ENCODE measurements at places on chromosomes 1 and 21. TPM values are rescaled to one million over a fixed set of nuclear protein-coding genes. Genes with fewer than 3 reads are reported as not detected.

DNA sequence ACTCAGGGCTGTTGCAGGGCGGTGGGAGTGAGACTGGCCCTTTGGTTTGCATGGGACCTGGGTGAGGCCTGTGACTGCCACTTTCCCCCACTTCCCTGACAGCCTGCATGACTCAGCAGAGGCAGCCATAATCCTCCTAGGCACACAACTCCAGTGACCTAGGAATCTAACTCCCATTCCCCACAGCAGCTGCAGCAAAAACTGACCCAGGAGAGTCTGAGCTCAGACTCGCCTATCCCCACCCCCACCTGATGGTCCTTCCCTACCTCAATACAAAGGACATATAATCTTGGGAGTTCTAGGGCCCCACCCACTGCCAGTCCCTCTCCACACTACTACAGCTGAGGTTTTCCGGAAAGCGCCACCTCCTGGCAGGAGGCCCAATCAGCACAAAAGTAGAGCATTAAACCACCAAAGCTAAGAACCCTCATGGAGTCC lies 26.7 kb downstream of the NDC1 start:
- peak; percentile 54 for DNase-seq

GRCh38 chr1:111133866-111134265 lies 6.0 kb downstream of the DRAM2 start:
- DNase-seq: no peak

- peak; percentile 92 for DNase-seq
These were observed 139.9 kb downstream of the DHRS3 start for GRCh38 chr1:12477936-12478611.

CTTNBP2NL gene
- total RNA-seq: 23.8 TPM

SEMA6C gene
- 21.3 TPM for total RNA-seq

- no peak for DNase-seq
These were observed 94.9 kb upstream of the IGSF21 start for GRCh38 chr1:18012686-18013085.
